ENCODE measurements at places on chromosomes 2 and 18. TPM values are rescaled to one million over a fixed set of nuclear protein-coding genes. Genes with fewer than 3 reads are reported as not detected.

DNA sequence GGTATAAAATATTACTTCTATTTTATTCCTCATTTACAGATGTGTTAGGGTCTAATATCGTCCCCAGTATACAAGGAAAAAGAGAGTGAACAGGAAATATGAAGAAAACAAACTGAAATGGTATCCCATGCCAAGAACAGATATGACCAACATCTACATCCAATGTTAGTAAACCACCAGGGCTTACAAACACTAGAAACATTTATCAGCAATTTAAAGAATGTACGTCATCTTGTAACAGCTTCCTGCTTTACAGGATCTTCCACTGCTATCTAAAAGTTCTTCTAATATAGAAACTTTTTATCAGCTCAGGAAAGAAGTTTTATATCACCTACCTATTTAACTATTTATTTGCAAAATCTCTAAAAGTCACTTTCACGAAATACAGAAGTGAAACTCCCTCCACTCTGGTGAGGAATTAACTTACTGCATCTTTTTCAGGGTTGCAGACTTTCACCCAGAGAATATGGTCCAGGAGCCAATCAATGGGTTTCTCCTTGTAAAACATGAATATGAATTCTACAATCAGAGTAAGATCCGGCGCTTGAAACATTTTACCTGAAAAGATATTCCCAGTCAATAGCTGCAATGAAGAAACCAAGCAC, 35.2 kb downstream of the UNC50 start:
- no peak for DNase-seq

The HOXD3 gene
- 2.9 TPM for total RNA-seq

The FAM237A gene
- not detected for total RNA-seq

GRCh38 chr2:27799646-27800010, 28.1 kb downstream of the MRPL33 start:
- DNase-seq: no peak

DNA sequence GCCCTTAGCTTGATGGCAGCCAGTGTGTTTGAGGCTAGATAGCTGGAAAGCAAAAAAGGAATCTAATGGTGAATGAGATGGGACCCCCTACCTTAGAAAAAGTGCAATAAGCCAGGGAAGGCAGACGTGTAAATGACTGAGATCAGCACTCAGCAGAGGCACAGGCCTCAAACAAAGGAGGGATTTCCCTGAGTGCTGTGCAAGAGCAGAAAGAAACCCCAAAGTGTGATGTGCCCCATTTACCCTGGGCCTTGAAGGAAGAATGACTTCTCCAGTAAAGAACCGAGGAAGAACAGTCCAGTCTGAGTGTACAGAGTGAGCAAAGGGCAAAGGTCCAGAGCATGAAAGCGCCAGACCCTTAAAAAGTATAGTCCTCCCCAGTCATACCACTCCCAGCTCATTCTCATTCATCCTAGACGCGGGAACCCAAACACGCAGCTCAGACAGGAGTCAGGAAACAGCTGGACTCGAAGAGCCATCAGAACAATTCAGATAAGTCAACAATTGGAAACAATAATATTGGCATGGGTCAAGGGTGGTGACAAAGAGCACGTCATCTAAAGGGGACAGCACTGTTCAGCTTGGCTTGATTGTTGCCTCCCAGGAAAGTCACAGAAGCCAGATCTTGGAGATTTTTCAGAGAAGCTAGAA, 121.7 kb downstream of the INO80D start:
- DNase-seq: no peak

The DES gene
- 120 TPM for total RNA-seq
